Activated CD4-positive, alpha-beta T cell treated with anti-CD3 and anti-CD28 coated beads for 36 hours (primary cell): ENCODE measurements at places on chromosomes 7 and 10.

GRCh38 chr7:40761762-40762560 lies 627.2 kb downstream of the SUGCT start:
- no peak for DNase-seq

DNA sequence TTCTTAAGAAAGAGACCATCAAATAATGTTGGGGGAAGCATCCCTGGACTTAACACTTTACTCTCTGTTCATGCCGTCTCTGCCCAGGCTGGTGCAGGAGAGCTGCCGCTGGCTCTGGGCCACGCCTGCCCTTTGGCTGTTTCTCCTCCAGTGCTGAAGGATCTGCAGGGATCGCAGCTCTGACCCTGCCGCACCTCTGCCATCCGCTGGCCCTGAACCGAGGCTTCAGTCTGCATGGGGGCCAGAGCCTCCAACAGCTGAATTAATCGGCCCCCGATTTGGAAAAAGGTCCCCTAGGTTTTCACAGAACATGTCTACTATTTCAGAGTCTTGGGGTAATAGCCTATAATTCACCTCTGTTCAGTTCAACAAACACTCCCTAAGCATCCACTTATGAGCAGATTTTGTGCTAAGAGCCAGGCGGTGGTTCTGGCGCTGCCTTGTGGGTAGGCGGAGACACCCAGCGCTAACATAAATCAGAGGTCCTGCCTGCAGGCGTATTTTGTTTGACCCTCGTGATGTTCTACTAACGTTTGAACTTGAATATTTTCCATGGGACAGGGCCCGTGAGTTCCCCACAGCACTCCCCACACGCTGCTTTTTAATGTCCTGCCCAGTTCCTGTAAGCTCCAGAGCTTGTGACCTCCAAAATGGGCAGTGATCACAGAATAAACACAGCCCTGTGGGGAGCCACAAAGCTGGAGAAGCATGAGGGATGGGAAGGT lies 99.0 kb downstream of the DYNC2I1 start:
- no peak for DNase-seq

DNA sequence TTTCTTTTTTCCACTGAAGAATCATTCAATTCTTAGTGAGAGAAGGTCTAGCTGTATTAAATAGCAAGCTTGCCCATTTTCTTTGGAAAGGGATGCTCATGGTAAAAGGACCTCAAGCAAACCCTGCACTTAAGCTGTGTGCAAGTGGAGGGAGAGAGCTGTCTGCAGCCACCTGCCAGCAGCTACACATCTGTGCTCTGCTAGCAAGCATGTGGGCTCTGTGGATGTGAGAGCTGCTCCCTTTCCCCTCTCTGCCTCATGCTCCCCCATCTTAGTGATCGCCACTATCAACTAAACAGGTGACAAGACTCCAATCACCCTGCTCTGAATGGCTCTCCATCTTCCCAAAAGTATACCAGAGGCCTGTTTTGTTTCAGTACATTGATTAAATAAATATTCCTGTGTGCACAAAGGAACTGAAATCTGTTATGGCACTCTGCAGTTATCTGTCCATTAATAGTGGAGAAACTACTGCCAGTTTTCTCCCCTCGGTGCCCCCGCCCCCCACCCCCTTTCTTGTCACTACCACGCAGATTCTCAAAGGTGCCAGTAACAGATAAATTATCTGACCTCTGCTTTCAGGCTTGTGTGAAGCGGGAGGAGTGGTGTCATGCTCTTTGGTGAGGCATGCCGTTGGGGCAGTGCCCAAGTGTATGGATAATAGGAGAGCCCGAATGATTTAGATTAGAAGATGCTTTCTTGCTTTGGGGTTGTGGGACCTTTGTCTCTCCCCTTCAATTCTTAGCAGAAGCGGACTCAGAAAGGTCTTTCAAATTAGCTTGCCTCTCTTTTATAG lies 26.4 kb downstream of the AUTS2 start:
- no peak for DNase-seq

DNA sequence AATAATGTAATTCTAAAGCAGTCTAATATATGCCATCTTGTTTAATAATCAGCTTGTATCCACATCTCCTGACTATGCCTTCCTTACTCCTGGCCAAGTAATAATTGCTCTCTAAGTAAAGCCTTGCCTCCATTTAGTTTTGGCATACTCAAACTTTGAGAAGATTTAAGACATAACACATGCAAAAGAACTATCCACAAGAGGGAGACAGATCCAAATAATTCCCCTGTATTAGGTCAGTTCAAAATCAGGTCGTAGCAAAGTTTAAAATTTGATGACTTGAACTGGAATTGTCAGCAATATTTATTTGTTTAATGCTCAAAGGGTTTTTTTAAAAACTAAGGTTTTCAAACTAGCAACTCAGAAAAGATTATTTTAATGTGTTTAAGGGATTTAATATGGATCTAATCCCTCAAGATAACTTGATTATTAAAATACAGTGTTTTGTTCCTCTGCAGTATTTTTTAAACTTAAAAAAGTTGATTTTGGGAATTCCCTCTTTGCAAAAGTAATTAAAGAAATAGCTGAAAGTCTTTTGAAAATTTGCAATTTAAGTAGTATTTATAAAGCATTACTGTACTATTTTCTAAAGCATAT lies 95.3 kb downstream of the HDAC9 start:
- DNase-seq = no peak

- DNase-seq = peak; percentile 70
Observed at GRCh38 chr7:104848138-104848990, 165.6 kb upstream of the KMT2E start.

DNA sequence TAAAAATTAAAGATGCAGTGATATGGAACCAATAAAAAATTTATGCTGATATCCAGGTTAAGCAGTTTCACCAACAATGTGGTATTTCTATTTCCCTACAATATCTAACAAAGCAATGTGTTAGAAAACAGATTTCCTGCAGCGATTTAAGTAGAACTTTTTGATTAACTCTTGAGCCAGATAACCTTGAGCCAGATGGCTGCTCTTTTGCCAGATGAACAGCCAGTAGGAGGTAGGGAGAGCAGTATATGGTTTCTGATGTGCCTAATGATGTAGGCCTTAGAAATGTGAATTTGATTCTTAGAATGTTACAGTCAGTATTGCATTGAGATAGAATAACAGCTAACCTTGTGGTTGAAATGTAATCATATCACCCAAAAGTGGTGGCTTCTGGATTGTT lies 31.1 kb downstream of the STAMBPL1 start:
- no peak for DNase-seq

- DNase-seq = no peak
Observed at GRCh38 chr10:62894156-62894555, 78.0 kb upstream of the EGR2 start.

DNA sequence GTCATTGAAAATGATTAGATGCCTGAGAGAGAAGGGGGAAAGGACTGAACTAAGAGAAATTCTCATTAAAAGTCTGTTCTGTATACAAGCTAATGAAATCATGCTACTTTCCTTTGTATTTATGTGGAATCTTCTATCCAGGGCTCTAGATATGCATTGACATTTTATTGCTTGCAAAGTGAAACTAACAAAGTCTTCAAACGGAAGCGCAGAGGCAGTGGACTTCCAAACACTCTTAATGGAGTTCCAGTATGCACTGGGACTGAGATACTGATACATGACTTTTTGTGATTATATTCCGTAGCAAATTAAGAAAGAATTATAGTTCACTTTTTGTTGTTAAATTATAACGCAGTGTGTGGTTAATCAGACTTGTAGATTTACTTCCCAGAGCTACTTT lies 166.8 kb upstream of the TBX20 start:
- no peak for DNase-seq

DNA sequence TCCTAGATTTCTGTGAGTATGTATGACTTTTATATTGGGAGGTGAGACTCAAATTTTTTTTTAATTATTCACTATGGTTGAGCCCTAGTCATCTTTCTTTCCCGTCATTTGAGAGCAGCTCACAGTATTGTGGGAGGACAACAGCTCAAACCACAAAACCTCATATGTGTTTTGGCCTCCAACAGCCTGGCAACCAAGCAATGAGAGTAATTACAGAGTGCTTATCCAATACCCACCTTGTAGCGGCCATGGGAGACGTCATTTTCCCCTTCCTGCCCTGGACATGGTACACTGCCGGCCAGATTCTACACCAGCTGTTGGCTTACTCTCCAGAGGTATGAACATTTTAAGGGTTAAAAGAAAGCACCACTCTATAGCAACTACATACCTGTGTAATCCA lies 49.1 kb downstream of the DOCK4 start:
- DNase-seq = peak; percentile 11

GRCh38 chr7:17706734-17707133 lies 233.6 kb downstream of the SNX13 start:
- DNase-seq = peak; percentile 55

GRCh38 chr10:110029450-110029849 lies 21.7 kb downstream of the ADD3 start:
- DNase-seq = no peak

GRCh38 chr7:26467104-26467503 lies 175.4 kb downstream of the SNX10 start:
- DNase-seq = no peak

GRCh38 chr7:135330088-135330487 lies 96.5 kb downstream of the STRA8 start:
- DNase-seq = no peak

DNA sequence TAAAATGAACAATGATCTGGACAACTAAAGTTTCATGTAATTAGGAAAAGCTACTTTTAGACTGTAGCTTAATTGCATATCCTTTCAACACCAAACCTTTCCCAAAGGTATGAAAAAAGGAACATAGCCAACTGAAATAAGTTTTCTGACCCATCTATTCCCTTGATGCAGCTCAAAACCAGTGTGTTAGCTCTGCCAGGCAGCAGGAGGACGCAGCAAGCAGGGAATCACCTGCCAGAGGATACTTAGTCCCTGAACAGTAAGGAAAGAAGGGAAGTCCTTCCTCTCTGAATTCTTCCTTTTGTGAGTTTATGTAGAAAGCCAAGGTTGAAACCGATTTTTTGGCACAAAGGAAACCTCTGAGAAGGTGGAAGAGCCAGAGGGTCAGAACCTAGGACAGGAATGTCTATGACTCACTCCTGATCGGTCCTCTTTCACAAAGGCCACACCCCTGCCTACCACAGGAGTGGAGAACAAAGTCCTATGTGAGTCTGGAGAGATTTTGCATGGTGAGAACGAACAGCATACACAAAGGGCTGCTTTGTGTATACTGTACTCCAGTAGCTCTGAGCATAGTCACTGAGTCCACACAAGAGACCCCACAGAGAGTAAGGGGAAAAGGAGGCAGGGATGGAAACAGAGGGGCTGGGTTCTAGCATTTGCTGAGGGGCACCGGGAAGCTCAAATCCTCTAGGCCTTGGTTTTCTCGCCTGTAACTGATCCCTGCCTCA lies 68.8 kb upstream of the GSDME start:
- DNase-seq = no peak

DNA sequence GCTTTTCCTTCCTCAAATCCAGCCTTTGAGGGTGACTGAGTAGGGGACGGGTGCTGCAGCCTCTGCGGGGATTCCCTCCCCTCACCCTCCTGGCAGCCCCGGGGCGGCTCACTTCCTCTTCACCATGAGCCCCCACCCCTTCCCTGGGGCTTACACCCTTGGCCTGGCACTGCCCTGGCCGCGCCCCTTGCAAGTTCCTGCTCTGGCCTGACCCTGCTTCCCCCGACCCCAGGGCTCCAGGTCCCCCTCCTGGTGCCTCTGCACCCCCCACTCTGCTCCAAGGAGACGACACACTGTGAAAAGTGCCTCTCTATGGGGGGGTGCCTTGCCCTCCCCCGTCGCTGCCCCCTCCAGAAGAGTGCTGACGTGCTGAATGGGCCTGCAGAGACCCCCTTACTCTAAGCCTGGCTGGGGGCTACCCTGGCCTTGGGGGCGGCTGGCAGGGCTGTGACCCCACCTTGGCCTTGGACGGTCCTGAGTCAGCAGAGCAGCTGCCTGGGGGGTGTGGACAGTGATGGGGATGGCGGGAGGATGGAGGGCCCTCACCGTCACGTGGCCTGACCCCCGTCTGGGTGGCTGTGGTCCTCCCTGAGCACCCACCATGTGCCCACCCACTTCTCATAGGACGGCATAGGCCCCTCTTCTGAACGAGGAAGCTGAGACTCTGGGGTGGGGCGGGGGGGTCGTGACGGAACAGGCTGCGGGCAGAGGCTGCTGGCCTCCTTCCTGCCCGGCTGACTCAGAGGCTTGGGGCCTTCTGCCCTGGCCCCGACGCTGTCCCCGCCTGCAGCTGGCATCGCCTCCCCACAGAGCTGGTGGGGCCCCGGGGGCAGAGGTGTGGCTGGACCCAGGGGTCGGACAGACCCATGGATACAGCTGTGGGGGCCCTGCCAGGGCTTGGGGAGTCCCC lies 9.8 kb downstream of the LFNG start:
- DNase-seq = peak; percentile 79

GRCh38 chr10:29543715-29544114 lies 91.1 kb downstream of the SVIL start:
- DNase-seq = no peak

DNA sequence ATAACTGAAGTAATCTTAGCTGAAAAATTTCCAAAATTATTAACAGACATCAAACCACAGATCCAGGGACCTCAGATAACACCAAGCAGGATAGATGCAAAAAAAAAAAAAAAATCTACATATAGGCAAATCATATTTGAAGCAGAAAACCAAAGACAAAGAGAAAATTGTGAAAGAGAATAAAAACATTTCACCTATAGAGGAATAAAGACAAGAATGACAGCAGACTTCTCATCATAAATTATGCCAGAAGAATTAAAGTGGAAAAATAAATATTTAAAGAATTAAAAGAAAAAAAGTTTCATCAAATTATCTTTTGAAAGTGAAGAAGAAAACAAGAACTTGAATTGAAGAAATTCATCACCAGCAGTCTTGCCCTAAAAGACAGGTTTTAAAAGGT lies 467.5 kb downstream of the GPAM start:
- DNase-seq = no peak
